Cardiac septum (tissue), 1 donor: ENCODE measurements at places on chromosomes 13 and 19. TPM values are rescaled to one million over a fixed set of nuclear protein-coding genes. Genes with fewer than 3 reads are reported as not detected.

The KLK3 gene
- total RNA-seq = not detected

The ELANE gene
- 0.54 TPM for total RNA-seq

The AMH gene
- total RNA-seq = 1.5 TPM

The ZNF730 gene
- total RNA-seq = 0.57 TPM

The KMT2B gene
- total RNA-seq = 19.9 TPM

- no peak for DNase-seq
Measured at GRCh38 chr13:28140433-28141125, 2.2 kb downstream of the PAN3 start.

DNA sequence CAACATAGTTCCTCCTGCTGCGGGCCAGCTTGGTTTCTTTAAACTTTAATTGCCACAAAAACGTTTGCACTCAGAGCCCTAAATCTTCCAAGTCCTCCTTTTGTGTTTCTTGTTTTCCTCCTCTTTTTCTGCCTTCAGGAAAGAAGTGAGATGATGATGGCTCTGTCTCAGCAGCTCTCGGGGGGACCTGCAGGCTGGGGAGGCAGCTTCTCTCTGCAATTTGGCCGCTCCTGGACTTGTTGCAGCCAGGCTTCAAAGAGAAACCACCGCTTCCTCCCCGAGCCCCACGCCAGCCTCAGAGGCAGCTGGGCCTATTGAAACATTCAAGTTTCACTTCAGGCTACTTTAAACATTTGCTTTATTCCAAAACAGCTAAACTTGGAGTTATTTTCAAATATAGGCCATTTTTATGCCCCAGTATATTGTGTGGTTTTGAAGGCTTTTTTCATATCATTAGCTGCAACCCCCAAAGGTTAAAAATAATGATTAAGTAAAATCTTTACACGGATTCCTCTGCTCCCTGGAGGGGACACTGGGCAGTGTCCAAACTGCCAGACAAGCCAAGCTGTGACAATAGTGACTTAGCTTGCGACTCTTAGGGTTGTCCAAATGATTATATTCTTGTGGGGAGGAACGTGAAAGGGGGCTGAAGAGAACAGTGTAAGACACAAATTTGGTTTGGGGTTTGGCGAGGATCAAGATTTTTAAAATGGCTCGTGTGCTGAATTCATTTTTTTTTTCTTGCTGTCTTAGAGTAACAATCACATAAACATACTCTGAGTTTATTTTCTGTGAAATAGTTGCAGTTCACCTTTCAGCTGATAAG is 330.8 kb downstream of the DLEU7 start:
- DNase-seq = peak; percentile 83

GRCh38 chr19:28021259-28022185 is 1191.4 kb downstream of the UQCRFS1 start:
- no peak for DNase-seq
